ENCODE measurements at places on chromosomes 13 and 19.

DNA sequence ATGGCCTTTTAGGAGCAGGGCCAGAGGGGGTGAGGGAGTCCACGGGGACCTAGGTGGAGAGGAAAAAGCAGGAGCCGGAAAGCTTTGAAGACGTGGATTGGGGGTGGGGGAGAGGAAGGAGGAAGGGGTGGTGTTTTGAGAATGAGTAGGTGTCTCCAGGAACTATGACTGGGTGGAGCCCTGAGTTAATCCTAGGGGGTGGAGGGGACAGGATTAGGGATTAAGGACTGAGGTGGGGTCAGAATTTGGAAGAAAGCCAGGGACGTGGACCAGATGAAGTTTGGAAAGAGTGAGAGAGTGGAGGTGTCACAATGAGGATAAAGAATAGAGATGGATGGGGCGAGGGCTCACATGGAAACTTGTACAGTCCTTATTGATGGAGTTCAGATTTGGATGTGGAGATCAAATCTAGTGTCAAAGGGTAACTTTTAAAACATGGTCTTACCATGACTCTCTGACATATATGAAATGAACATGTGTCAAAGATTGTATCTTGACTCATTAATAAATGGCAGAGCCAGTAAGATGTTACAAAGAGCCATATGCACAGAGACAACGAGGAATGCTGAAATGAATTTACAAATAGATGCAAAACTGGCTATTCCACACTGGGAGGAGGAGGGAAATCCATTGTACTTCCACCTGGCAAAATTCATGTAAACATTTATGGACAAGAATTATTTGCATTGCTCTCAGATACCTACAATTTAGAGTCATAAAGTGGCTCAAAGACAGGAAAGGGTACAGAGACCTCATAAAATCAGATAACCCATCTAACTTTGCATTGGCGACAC, 1.7 kb upstream of the KLK13 start:
- no peak for DNase-seq

DNA sequence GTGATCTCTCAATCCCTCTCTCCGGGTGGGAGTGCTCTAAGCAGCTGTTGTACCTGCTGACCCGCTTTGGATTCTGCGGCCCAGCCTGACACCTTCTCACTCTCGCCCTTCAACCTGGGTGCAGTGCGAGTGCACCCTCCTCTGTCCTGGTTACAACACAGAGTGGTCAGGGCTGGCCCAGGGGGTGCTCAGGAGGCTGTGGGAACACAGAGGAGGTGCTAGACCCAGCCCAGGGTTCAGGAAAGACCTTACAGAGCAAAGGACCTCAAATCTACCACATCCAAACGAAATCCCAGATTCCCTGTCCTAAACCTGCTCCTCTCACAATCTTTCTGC, 23.7 kb downstream of the ZNF175 start:
- no peak for DNase-seq

GRCh38 chr19:42290523-42291434, 11.2 kb upstream of the PRR19 start:
- peak; percentile 83 for DNase-seq

DNA sequence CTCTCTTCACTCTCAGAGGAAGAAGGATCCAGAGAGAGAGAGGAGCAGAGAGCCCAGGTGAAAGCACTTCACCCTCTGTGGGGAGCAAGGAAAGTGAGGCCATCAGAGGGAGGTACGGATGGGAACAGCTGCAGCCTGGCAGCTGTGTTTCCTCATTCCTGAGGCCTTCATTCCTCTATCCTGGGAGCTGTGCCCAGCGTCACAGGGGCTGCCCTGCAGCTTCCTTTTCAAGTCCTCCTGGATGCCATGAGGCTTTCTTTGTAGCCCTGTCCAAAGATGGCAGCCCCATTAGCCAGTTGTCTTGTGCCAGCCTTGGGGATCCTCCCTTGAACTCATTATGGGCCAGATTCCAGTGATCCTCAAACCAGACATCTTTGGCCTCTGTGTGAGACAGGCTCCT, 76.8 kb upstream of the PCDH8 start:
- DNase-seq = no peak
